ENCODE measurements at places on chromosomes 7 and 10.
A peak's percentile ranks its signal among the peaks of the same experiment; 100 is the strongest.

GRCh38 chr7:465710-466400, 53.8 kb downstream of the PDGFA start:
- no peak for DNase-seq

GRCh38 chr10:116948530-116948870, 56.5 kb downstream of the SHTN1 start:
- DNase-seq, result no peak

GRCh38 chr7:24956021-24956420, 24.0 kb downstream of the OSBPL3 start:
- DNase-seq, result no peak

DNA sequence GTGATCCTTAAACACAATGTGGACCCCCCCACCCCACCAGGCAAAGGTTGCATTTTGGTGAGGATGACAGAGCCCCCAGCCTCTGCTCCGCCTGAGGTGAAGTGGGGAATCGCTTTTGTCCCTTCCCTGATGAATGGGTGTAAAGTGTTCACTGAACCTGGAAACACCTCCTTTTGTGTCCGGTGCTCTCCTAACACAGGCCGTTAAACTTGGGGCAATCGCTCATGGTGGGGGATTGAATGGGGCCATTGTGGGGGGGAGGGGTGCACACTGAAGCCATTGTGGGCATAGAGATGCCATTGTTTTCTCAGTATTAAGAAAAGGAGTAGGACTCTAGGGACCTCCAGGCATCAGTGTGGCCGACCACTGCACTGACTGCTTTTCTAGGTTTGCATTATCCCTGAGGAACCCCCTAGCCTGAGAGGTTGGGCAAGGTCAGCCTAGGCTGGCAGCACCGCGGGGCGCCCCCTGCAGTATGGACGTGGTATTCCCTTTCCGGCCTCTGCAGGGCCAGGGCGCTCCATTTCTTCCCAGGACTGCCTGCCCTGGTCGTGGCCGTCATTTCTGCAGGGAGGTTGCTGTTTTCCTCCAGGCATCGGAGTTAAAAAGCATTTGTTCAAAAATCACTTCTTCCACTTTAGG, 158.3 kb downstream of the TCF7L2 start:
- DNase-seq, result no peak

DNA sequence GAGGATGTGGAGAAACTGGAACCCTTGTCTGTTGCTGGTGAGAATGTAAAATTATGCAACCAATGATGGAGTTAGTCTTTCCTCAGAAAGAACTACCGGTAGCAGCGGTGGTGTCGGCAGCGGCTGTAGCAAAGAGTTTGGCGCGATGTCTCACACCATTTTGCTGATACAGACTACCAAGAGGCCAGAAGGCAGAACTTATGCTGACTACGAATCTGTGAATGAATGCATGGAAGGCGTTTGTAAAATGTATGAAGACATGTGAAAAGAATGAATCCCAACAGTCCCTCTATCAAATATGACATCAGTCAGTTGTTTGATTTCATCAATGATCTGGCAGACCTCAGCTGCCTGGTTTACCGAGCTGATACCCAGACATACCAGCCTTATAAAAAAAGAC, 10.6 kb downstream of the CLEC2L start:
- DNase-seq, result no peak

- no peak for DNase-seq
These were observed 13.1 kb downstream of the GPER1 start for GRCh38 chr7:1100834-1101562.

- DNase-seq, result no peak
These were observed 44.5 kb downstream of the WDFY4 start for GRCh38 chr10:48729222-48729621.

DNA sequence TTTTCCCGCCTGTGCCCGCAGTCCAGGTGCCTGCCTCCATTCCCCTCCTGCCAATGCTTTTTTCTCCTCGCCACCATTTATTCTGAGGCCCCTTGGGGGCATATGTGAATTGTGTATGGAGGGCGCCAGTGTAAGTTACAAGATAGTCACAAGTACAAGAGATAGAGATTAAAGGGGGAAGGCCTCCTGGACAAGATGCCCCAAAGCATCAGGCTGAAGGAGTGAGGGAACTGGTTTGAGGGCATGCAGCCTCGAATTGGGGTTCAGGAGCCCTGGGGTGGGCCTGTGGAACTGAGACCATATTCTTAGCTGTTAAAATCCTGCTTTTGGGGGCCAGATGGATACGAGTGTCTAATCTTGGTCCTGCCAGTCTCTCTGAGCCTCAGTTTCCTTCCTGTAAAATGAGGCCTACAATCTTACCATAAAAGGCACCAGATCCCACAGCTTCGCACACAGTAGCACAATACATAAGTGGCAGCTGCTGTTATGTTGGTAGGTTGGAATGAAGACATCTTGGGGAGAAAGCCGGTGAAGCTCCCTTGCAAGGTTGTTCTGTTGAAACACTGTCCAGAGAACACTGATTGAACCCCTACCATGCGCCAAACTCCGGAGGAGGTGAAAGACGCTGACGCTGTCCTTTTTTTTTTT, 545 bp upstream of the COMTD1 start:
- DNase-seq, result no peak

- no peak for DNase-seq
These were observed 288.9 kb downstream of the KCNMA1 start for GRCh38 chr10:77348751-77349150.

- DNase-seq, result no peak
These were observed 1212.4 kb downstream of the SORCS1 start for GRCh38 chr10:105952153-105952552.

GRCh38 chr10:3867454-3868270, 82.7 kb upstream of the KLF6 start:
- no peak for DNase-seq

GRCh38 chr10:50931948-50932431, 46.6 kb upstream of the A1CF start:
- DNase-seq, result no peak

DNA sequence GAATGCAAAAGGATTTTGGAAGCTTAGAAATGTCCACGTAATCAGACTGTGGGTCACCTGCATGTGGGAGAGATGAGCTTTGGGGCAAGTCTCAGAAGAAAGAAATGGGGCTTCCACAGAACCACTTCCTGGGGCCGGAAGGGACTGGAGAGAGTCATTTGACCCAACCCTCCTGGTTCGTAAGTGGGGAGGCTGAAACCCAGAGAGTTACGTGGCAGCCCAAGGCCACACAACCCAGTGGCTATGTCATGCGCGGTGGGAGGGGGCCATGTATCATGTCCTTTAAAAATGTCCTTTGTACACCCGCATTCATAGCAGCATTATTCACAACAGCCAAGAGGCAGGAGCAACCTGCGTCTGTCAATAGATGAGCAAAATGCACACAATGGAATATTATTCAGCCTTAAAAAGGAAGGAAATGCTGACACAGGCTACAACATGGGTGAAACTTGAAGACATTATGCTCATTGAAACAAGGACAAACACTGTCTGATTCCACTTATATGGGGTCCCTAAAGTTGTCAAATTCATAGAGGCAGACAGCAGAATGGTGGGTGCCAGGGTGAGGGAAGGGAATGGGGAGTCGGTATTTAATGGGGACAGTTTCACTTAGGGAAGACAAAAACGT, 15.1 kb downstream of the CAMK2B start:
- no peak for DNase-seq

DNA sequence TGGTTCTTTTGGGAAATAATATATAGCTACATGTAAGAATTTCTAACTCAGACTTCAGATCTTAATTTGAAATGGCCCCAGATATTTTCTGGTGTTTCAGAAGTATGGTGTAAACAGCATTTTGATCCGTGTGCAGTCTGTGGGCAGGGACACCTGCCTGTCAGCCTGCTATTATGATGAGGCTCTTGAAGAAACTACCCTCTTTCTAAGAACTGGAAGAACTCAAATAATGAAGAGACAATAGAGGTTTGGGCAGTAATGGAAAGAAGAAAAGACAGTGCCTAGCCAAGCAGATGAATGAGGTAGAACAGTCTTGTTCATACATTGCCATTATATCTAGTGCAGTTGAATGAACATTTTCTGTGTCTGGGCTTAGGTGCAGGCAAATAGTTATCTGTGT, 256.6 kb downstream of the ARHGAP21 start:
- DNase-seq, result no peak

GRCh38 chr10:10967581-10968256, 50.0 kb upstream of the CELF2 start:
- no peak for DNase-seq

DNA sequence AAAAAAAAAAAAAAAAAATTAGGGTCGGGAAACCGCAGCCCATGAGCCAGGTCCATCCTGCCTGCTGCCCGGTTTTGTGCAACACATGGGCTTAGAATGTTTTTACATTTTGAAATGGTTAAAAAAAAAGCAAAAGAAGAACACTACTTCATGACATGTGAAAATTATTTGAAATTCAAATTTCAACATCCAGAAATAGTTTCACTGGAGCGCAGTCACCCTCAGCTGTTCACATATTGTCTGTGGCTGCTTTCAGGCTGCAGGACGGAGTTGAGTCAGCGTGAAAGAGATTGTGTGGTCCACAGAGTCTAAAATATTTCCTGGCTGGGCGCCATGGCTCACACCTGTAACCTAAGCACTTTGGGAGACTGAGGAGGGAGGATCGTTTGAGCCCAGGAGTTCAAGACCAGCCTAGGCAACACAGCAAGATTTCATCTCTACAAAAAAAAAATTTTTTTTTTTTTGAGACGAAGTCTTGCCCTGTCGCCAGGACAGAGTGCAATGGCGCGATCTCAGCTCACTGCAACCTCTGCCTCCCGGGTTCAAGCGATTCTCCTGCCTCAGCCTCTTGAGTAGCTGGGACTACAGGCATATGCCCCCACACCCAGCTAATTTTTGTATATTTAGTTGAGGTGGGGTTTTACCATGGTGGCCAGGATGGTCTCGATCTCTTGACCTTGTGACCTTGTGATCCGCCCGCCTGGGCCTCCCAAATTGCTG, 63.9 kb upstream of the ECHDC3 start:
- no peak for DNase-seq

GRCh38 chr7:150842716-150843115, 9.6 kb upstream of the AOC1 start:
- DNase-seq, result no peak

- DNase-seq, result no peak
These were observed 135.9 kb downstream of the JCAD start for GRCh38 chr10:29923416-29923965.

GRCh38 chr10:77524281-77524711, 113.3 kb downstream of the KCNMA1 start:
- no peak for DNase-seq

DNA sequence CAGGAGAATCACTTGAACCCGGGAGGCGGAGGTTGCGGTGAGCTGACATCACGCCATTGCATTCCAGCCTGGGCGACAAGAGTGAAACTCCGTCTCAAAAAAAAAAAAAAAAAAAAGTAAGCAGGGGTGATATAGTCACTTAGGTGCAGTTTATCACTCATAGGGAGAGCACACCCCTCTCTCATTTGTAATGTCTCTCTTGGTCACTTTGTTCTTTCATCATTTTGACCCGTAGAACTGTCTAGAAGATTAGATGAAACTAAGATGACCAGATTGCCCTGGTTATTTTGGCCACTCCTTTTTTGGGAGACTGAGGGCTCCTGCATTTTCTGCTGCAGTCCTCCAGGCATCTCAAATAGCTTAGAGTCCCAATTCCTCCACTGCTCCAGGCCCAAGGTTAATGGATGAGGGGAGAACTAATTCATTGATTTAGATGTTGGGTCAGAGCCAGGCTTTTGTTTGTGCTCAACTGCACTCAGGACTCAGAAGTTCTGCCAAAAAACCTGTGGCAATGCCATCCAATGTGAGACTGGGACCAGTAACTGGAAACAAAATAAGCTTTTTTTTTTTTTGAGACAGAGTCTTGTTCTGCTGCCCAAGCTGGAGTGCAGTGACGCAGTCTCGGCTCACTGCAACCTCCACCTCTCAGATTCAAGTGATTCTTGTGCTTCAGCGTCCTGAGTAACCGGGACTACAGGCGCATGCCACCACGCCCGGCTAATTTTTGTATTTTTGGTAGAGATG, 50.0 kb upstream of the CAMK1D start:
- peak; percentile 61 for DNase-seq

DNA sequence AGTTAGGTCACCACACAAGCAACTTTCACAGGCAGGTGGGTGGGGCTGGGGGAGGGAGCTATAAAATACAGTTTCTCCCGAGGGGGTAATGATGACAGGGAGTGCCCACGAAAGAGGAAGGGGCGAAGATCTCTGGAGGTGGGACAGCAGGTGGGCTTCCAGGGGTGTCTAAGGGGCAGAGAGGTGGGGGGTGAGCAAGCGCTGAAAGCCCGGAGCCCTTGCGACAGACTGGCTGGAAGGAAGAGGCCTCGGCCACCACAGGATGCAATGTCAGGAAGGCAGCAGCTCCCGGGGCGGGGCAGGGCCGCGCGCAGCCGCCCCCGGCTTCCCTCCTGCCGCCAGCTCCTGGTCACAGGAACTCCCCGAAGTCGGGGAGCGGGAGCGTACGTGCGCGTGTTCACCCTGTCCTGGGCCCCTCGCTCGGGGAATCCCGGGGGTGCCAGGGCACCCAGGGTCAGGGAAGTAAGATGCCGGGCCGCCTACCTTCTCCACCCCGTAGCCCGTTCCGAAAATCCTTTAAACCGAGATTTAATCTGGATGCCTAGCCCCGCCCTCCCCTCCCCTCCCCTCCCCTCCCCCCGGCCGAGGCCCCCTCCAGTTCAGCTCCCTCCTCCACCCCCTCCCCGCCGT, 105.2 kb upstream of the PPIF start:
- DNase-seq, result no peak

- no peak for DNase-seq
These were observed 6.3 kb upstream of the GSTK1 start for GRCh38 chr7:143256932-143257331.

GRCh38 chr10:43839973-43840372, 191.3 kb upstream of the ZNF32 start:
- no peak for DNase-seq

- DNase-seq, result no peak
These were observed 39.1 kb downstream of the CDK1 start for GRCh38 chr10:60817398-60817805.

DNA sequence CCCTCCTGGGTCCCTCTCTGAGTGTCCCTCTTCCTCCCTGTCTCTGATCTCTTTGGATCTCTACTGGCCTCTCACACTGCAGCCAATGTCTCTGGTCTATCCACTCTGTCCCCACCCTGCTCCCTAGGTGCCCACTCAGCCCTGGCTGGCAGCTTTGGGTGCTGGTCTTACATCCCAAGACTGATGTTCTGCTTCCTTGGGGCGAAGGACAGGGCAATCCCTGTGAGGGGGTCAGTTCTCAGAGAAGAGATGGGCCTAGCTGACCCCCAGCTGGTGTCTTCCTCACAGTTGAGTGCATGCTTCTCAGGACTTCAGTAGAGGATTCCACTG, 51.7 kb upstream of the CAMK2B start:
- DNase-seq, result no peak

GRCh38 chr7:151372612-151373265, 31.1 kb downstream of the NUB1 start:
- DNase-seq, result no peak
